ENCODE measurements at places on chromosomes 7 and 10.

DNA sequence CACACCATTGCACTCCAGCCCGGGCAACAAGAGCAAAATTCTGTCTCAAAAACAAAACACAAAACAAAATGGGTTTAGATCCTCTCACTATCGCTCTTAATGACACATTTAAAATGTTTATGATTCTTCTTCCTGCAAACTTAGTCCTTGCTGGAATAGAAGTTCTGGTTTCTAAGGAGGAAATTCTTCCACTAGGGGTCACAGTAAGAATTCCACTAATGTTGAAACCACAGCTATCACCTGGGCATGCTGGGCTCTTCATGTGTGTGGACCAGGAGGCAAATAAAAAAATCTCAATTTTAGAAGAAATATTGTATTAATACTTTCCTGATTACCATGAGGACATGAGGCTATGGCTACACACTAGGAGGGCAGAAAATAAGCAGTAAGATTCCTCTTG lies 915.8 kb downstream of the TYW1 start:
- DNase-seq, result no peak

GRCh38 chr10:128802062-128802461 lies 665.0 kb upstream of the MGMT start:
- DNase-seq, result no peak

GRCh38 chr7:116526897-116527296 lies 2.1 kb downstream of the CAV1 start:
- no peak for DNase-seq

- peak; percentile 13 for DNase-seq
These were observed 24.5 kb upstream of the SLC25A13 start for GRCh38 chr7:96346293-96346953.

GRCh38 chr7:151807846-151808245 lies 69.1 kb downstream of the PRKAG2 start:
- DNase-seq, result no peak

GRCh38 chr10:108684431-108684830 lies 1238.9 kb downstream of the XPNPEP1 start:
- DNase-seq, result no peak

DNA sequence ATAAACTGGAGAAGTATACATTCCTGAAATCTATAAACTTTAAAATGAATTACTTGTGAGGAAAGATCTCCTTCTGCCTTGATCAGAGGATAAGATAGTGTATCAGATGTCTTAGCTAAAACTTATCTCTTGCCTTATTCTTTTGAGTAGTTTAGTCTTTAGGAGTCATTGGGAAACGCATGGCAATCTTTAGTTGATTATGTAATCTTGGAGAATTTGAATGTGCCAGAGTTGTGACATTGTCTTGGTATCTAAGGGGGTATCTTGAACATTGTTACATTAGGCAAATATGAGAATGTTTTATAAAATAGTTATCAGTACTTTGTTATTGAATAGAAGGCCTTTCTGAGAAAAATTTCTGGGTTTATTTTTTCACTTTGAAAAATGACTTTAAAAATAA lies 61.6 kb upstream of the ADRA2A start:
- no peak for DNase-seq

DNA sequence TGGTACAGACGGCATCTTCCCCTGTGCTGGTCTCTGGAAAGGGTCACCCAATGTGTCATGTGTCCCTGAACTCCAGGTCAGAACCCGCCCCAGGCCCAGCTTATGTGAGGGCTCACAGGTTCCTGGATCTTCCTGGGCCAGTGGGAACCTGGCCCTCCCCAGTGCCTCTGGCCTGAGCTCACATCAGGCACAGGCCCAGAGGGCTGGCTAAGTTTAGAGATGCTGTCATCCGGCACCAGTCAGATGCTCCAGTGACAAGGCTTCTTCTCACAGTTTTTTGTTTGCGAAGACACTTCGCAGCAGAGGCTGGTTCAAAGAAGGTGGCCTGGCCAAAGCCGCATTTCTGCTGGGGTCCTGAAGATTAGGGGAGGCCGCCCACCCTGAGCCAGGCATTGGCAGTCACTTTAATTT lies 11.8 kb downstream of the CAMK2B start:
- no peak for DNase-seq

- peak; percentile 70 for DNase-seq
These were observed 142.5 kb upstream of the TCERG1L start for GRCh38 chr10:131453721-131454634.

- DNase-seq, result no peak
These were observed 11.2 kb downstream of the RPA3 start for GRCh38 chr7:7707246-7707645.

- DNase-seq, result no peak
These were observed 26.3 kb downstream of the SLC26A4 start for GRCh38 chr7:107686816-107687387.
